Uterus (tissue), 4 donors: ENCODE measurements at places on chromosomes 2 and 18. TPM values are rescaled to one million over a fixed set of nuclear protein-coding genes. Genes with fewer than 3 reads are reported as not detected.

DNA sequence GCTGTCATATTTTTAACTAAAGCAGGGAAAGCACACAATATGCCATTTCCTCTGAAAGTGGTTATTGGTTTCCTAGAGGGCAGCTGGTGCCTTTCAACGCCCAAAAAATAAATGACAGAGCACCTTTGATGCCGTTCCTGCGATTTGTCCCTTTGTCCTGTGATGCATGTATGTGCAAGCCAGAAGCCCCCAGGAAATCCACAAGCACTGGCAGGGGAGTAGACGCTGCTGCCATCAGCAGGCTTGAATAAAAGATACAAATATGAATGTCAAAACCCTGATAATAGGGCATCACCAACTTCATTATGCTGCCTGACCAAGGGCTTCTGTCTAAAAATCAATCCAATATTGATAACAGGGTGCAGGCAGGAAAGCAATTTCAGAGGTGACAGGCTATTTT, 246.1 kb downstream of the FBXO15 start:
- no peak for DNase-seq
- no peaks in the 10 kb centered on the region for H3K4me1 ChIP-seq
- no peaks in the 10 kb centered on the region for H3K36me3 ChIP-seq
- H3K4me3 ChIP-seq = no peak overlapping the region
- H3K27me3 ChIP-seq = no peaks in the 10 kb centered on the region

GRCh38 chr18:75500545-75500944, 73.0 kb upstream of the SMIM21 start:
- DNase-seq = no peak
- no peak overlapping the region for H3K27ac ChIP-seq
- H3K36me3 ChIP-seq = no peaks in the 10 kb centered on the region
- no peaks in the 10 kb centered on the region for H3K4me1 ChIP-seq
- H3K27me3 ChIP-seq = no peaks in the 10 kb centered on the region
- no peak overlapping the region for H3K4me3 ChIP-seq

DNA sequence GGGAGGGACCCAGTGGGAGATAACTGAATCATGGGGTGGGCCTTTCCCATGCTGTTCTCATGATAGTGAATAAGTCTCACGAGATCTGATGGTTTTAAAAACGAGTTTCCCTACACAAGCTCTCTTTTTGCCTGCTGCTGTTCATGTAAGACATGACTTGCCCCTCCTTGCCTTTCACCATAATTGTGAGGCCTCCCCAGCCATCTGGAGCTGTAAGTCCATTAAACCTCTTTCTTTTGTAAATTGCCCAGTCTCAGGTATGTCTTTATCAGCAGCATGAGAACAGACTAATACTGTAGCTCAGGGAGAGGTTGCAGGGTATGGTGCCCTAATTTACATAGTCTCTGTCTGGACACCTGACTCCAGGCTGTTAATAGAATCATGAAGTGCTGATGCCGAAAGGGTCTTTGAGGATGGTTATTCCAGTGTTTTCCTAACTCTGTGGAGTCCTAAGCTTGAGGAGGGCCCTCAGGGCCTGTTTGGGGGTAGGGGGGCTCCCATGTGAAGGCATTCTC, 343.2 kb downstream of the ALK start:
- no peak overlapping the region for H3K4me3 ChIP-seq
- DNase-seq = no peak
- no peaks in the 10 kb centered on the region for H3K27me3 ChIP-seq

- no peaks in the 10 kb centered on the region for H3K36me3 ChIP-seq
- no peaks in the 10 kb centered on the region for H3K27me3 ChIP-seq
- DNase-seq = no peak
- no peak overlapping the region for H3K4me3 ChIP-seq
Observed at GRCh38 chr2:116200086-116200485, 1614.4 kb upstream of the DDX18 start.

GRCh38 chr18:63559567-63560491, 17.7 kb downstream of the SERPINB12 start:
- no peak for DNase-seq
- no peaks in the 10 kb centered on the region for H3K4me1 ChIP-seq
- no peaks in the 10 kb centered on the region for H3K27me3 ChIP-seq
- no peaks in the 10 kb centered on the region for H3K36me3 ChIP-seq
- H3K27ac ChIP-seq = no peak overlapping the region

DNA sequence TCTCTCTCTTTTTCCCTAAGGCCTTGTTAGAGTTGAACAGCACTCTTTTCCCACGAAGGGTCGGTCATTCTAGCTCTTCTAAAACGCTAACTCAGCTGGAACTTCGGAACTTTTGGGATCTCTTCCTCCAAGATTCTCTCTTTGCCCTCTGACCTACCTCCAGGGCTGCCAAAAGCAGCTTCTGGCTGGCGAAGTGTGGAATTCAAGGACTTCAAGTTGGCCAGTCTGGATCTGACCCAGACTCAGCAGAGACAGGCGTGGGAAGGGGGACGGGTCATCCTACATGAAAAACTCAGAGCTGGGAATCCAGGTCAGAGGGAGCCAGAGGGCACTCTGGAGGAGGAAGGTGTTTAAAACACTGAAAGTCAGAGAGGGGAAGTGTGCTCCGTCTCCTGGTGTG, 305.5 kb upstream of the HDAC4 start:
- no peak overlapping the region for H3K4me3 ChIP-seq
- no peak for DNase-seq
- H3K27me3 ChIP-seq = no peaks in the 10 kb centered on the region

DNA sequence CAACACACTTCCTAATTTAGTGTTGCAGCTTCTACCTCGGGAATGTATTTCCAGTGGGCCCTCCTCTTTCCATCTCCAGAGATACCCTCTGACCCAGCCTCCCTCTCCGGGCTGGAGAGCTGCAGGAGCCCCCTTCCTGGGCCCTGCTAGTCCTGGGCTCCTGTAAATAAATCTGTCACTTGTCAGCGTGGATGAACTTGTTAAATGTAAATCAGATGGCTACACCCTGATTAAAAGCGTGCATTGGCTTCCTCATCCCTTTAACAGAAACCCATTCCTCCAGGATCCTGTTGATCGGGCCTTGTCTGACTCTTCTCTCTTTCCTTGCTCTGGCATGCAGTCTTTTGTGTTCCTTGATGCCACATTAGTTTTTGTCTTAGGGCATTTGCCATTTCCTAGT, 2.4 kb downstream of the ZNF236 start:
- no peaks in the 10 kb centered on the region for H3K4me1 ChIP-seq
- DNase-seq = no peak
- H3K27me3 ChIP-seq = no peaks in the 10 kb centered on the region
- H3K36me3 ChIP-seq = no peaks in the 10 kb centered on the region
- H3K4me3 ChIP-seq = no peak overlapping the region
- peak overlapping the region; percentile 91 for H3K27ac ChIP-seq

- H3K27ac ChIP-seq = no peak overlapping the region
- H3K4me1 ChIP-seq = no peaks in the 10 kb centered on the region
- H3K27me3 ChIP-seq = no peaks in the 10 kb centered on the region
- no peaks in the 10 kb centered on the region for H3K36me3 ChIP-seq
Observed at GRCh38 chr2:215782295-215782694, 231.1 kb downstream of the MREG start.

DNA sequence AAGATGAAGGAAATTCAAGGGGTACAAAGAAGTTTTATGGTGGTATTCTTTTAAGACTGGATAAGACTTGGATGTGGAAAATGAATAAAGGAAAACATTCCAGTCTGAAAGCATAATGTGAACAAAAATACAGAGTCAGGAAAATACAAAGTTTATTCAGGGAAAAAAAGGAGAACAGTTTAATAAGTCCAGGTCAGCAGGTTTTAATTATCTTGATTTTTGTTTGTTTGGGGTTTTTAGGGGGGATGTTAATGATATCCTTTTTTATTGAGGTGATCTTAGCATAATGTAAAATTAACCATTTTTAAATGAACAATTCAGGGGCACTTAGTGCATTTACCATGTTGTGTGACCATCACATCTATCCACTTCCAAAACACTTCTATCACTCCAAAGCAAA, 80.6 kb downstream of the NBAS start:
- DNase-seq = no peak
- H3K27ac ChIP-seq = no peak overlapping the region
- no peaks in the 10 kb centered on the region for H3K36me3 ChIP-seq
- H3K4me3 ChIP-seq = no peak overlapping the region
- H3K27me3 ChIP-seq = no peaks in the 10 kb centered on the region
- H3K4me1 ChIP-seq = no peaks in the 10 kb centered on the region

DNA sequence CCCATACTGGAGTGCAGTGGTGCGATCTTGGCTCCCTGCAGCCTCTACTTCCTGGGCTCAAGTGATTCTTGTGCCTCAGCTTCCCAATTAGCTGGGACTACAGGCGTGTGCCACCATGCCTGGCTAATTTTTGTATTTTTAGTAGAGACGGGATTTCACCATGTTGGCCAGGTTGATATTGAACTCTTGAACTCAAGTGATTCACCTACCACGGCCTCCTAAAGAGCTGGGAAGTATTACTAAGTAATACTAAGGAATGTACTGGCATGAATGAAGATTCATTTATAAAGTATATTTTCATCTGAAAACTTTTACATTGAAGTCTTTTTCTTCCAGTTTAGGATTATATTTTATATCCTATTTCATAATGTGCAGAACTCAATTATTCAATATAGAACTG, 38.1 kb downstream of the NUP35 start:
- no peaks in the 10 kb centered on the region for H3K27me3 ChIP-seq
- H3K36me3 ChIP-seq = no peaks in the 10 kb centered on the region
- H3K4me3 ChIP-seq = no peak overlapping the region
- H3K27ac ChIP-seq = no peak overlapping the region
- DNase-seq = no peak

Gene PCBP1
- total RNA-seq = 294 TPM

Gene AMER3
- not detected for total RNA-seq

Gene C2orf80
- not detected for total RNA-seq

Gene CTDP1
- 6.2 TPM for total RNA-seq

Gene SERPINB2
- 8.2 TPM for total RNA-seq
